ENCODE measurements at places on chromosomes 3 and 15. TPM values are rescaled to one million over a fixed set of nuclear protein-coding genes. Genes with fewer than 3 reads are reported as not detected.
A peak's percentile ranks its signal among the peaks of the same experiment; 100 is the strongest.

CPEB1 gene
- not detected for total RNA-seq

MAGEL2 gene
- total RNA-seq: not detected

NEO1 gene
- total RNA-seq: 5.6 TPM

RBSN gene
- 11.7 TPM for total RNA-seq

PROS1 gene
- 1.2 TPM for total RNA-seq

SRGAP3 gene
- total RNA-seq: 0.54 TPM

CXCR6 gene
- 27.9 TPM for total RNA-seq

SPINT1 gene
- 11.0 TPM for total RNA-seq

CGNL1 gene
- total RNA-seq: not detected

GATM gene
- 0.86 TPM for total RNA-seq

GLT8D1 gene
- 40.6 TPM for total RNA-seq

DNA sequence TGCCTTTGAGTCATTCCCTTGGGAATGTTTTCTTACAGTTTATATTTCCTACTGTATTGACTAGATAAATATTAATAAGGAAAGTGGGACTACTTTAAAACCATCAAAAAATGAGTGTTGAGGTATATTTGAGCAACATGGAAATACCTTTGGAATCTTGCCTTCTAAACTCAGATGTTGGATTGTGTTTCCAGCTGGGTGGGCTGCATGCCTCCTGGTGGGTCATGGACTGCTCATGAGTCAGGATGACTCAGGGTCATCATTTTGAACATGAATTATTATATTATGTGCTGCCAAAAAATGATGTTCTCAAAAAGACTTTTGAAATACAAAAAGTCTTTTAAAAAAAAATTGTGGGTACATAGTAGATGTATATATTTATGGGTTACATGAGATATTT, 41.1 kb upstream of the APH1B start:
- H3K27ac ChIP-seq: no peak overlapping the region
- H3K4me1 ChIP-seq: peaks cover 68% of the 10 kb centered on the region
- peaks cover 2% of the 10 kb centered on the region for H3K27me3 ChIP-seq
- no peak overlapping the region for H3K4me3 ChIP-seq
- peaks cover 29% of the 10 kb centered on the region for H3K36me3 ChIP-seq

- H3K36me3 ChIP-seq: no peaks in the 10 kb centered on the region
- H3K4me1 ChIP-seq: no peaks in the 10 kb centered on the region
- H3K27me3 ChIP-seq: no peaks in the 10 kb centered on the region
- H3K27ac ChIP-seq: no peak overlapping the region
- no peak for DNase-seq
Measured at GRCh38 chr3:414063-414462, 217.5 kb downstream of the CHL1 start.

DNA sequence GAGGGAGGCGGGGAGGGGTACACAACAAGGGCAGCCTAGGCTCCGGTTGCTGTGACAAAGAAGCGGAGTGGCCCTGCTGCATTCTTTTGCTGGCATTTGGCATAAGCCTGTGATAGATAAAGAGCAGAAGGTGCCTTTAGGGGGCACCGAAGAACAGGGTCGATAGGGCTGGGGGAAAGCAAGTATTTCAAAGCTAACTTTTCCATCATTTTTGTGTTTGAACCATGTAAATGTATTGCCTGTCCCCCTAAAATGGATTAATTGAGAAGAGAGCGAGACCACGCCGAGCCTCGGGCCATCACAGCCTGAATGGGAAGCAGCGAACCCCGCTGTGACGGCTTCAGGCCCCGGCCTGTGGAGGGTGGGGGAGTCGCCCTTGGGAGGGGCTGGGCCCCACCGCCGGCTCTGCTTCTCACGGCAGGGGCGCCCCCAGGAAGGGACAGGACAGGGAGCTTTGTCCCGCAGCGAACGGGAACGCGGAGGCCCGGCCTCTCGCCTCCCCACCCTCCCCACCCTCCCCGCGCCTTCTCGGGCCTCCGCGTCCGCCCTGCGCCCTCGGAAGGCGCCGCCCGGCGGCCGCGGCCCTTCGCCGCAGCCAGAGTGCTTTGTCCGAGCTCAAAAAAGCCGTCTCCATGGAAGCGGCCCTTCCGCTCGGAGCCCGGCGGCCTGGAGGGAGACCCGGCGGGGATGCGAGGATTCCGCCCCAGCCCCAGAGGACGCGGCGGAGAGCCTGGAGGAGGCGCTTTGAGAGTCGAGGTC, 32.4 kb upstream of the ALDH1L1 start:
- no peak for DNase-seq
- H3K4me1 ChIP-seq: no peaks in the 10 kb centered on the region
- peak overlapping the region; percentile 30 for H3K4me3 ChIP-seq
- no peaks in the 10 kb centered on the region for H3K36me3 ChIP-seq
- peaks cover 44% of the 10 kb centered on the region for H3K27me3 ChIP-seq

DNA sequence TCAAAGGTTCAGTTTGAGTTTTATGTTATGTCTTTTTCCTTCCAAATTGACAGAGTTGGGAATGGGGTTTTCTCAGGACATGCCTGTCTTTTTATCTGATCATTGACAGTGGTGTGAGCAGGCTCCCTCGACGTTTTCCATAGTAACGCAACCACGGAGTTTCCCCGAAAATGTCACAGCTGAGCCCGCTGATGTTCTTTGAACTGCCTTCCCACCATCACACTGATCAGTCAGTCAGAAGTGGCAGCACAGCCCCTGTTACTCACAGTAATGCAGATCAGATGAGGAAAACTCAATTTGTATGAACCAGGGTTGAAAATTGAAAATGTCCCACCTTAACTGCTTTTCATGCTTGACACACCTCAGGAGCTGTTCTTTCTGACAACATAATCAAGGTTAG, 210.4 kb downstream of the NECTIN3 start:
- H3K4me3 ChIP-seq: peak overlapping the region; percentile 27
- H3K27ac ChIP-seq: peak overlapping the region; percentile 11
- peak; percentile 20 for DNase-seq
- H3K36me3 ChIP-seq: peaks cover 2% of the 10 kb centered on the region

GRCh38 chr3:45273681-45274515, 47.8 kb upstream of the TMEM158 start:
- H3K4me3 ChIP-seq: no peak overlapping the region
- DNase-seq: no peak
- H3K27ac ChIP-seq: no peak overlapping the region
- H3K27me3 ChIP-seq: peaks cover 11% of the 10 kb centered on the region
- no peaks in the 10 kb centered on the region for H3K36me3 ChIP-seq
- H3K4me1 ChIP-seq: no peaks in the 10 kb centered on the region

DNA sequence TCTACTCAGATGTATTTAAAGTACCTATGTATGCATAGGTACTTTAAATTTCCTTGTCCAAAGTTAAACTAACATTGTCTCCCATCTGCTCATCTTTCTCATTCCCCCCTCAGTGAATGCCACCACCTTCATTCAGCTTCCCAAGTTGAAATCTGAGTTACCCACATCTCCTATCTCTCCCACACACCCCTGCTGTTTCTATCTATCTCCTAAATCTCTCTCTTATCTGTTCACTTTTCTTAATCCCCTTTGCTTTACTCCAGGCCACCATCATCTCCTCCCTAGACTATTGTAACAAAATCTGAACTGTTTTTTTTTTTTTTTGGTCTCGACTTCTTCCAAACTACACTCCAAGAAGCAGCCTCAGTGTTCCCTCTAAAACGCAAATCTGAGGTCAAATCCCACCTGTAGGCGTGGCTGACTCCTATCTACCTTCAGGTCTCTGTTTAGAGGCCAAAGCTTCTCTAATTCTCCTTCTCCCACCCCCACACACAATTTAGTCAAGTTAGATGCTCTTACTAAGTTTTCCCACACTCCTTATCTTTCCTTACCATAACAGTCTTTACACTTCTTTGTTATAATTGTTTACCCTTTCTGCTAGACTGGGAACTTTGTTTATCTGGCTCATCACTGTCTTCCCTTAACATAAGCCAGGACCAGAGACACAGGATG, 3.5 kb upstream of the NEO1 start:
- H3K27me3 ChIP-seq: peaks cover 31% of the 10 kb centered on the region
- H3K27ac ChIP-seq: no peak overlapping the region
- H3K4me1 ChIP-seq: peaks cover 8% of the 10 kb centered on the region
- no peak for DNase-seq
- H3K36me3 ChIP-seq: peaks cover 2% of the 10 kb centered on the region
- H3K4me3 ChIP-seq: no peak overlapping the region

- H3K27ac ChIP-seq: peak overlapping the region; percentile 86
- H3K36me3 ChIP-seq: peaks cover 26% of the 10 kb centered on the region
- H3K4me1 ChIP-seq: peaks cover 43% of the 10 kb centered on the region
- peak; percentile 39 for DNase-seq
- peaks cover 2% of the 10 kb centered on the region for H3K27me3 ChIP-seq
Measured at GRCh38 chr3:33096093-33096868, 665 bp downstream of the GLB1 start.

- no peak overlapping the region for H3K27ac ChIP-seq
- peaks cover 1% of the 10 kb centered on the region for H3K36me3 ChIP-seq
- no peaks in the 10 kb centered on the region for H3K4me1 ChIP-seq
- H3K27me3 ChIP-seq: peaks cover 63% of the 10 kb centered on the region
- H3K4me3 ChIP-seq: no peak overlapping the region
Measured at GRCh38 chr15:80405970-80406369, 1.8 kb downstream of the ARNT2 start.

DNA sequence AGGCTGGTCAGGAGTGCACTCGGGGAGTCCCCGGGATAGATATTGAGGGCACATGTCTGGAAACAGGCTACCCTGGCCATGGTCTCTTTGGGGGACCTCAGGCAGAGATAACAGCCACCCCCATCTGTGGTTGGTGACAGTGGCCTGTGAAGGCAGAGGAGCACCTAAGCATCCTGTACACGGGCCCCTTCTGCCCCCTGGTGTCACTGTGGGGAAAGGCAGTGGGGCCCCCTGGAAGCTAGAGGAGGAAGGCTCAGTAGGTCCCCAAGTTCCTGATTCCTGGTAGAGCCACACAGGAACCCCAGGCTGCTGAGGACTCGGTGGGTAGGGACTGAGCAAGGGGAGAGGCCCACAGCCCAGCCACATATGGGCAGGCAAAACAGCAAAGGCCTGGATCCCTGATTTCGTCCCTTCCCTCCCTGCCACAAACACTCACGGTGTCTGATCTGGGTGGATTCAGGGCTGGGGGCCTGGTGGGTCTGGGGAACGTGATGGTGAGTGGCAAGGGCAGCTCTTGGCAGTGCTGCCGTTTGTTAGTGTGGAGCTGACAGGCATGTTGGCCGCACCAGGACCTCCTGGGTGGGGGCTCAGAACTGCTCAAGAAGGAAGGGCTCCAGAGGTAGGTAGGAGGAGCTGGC, 14.1 kb upstream of the CXCR6 start:
- DNase-seq: peak; percentile 47
- H3K27me3 ChIP-seq: no peaks in the 10 kb centered on the region
- H3K36me3 ChIP-seq: peaks cover 77% of the 10 kb centered on the region
- no peak overlapping the region for H3K4me3 ChIP-seq
- H3K4me1 ChIP-seq: no peaks in the 10 kb centered on the region

GRCh38 chr3:108477511-108478147, 32.8 kb downstream of the MYH15 start:
- no peaks in the 10 kb centered on the region for H3K4me1 ChIP-seq
- H3K27ac ChIP-seq: no peak overlapping the region
- H3K27me3 ChIP-seq: peaks cover 13% of the 10 kb centered on the region
- peak; percentile 50 for DNase-seq

- DNase-seq: no peak
- no peaks in the 10 kb centered on the region for H3K4me1 ChIP-seq
Measured at GRCh38 chr3:57939775-57940174, 68.4 kb upstream of the FLNB start.

- no peaks in the 10 kb centered on the region for H3K27me3 ChIP-seq
- no peak for DNase-seq
- peaks cover 1% of the 10 kb centered on the region for H3K4me1 ChIP-seq
- H3K4me3 ChIP-seq: no peak overlapping the region
- no peaks in the 10 kb centered on the region for H3K36me3 ChIP-seq
Measured at GRCh38 chr15:29134641-29135308, 134.8 kb downstream of the NSMCE3 start.

- H3K4me1 ChIP-seq: peaks cover 18% of the 10 kb centered on the region
- no peak overlapping the region for H3K27ac ChIP-seq
- H3K36me3 ChIP-seq: no peaks in the 10 kb centered on the region
- H3K27me3 ChIP-seq: peaks cover 14% of the 10 kb centered on the region
- H3K4me3 ChIP-seq: no peak overlapping the region
Measured at GRCh38 chr15:22253676-22254408, 173.5 kb downstream of the OR4M2 start.

- H3K4me1 ChIP-seq: peaks cover 48% of the 10 kb centered on the region
- H3K27me3 ChIP-seq: no peaks in the 10 kb centered on the region
- peak; percentile 56 for DNase-seq
- no peak overlapping the region for H3K27ac ChIP-seq
- H3K36me3 ChIP-seq: peaks cover 38% of the 10 kb centered on the region
Measured at GRCh38 chr15:74901612-74902063, 5.0 kb downstream of the FAM219B start.

GRCh38 chr3:51941798-51942602, at the start of the genes PARP3 and RRP9:
PARP3 (plus strand) TSS chr3:51942363; CDS start chr3:51943356, 993 bp downstream.
RRP9 (minus strand) TSS chr3:51941904; CDS start chr3:51941867, 37 bp downstream.
- H3K4me1 ChIP-seq: peaks cover 42% of the 10 kb centered on the region
- peak within 1 kb of the TSS; percentile 89 for H3K4me3 ChIP-seq
- no peaks in the 10 kb centered on the region for H3K27me3 ChIP-seq
- DNase-seq: peak; percentile 100

DNA sequence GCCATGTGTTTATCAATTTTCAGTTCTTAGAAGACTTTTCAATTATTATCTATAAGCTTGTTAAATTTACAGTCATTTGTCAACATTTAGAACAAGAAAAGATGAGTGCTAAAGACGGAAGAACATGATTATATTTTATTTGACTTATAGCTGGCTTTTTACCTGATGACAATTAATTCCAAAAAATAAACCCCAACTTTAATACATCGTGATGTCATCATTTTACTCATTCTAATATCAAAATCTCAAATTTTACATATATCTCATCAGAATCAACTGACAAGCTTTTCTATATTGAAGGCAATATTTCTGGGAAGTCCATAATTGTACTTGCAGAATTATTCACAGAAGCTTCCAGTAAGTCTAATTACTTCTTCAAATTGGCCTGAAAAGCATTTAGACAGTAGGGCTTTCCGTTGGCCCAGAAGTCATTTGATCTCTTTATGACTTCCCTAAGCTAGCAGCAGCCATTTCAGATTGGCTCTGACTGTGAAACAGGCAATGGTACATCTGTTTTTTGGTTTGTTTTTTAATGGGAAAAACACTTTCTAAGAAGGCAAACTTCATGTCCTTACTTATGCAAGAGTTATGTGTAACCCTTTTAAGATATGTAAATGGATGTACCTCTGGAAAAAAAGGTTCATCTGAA, 234.7 kb upstream of the PLSCR5 start:
- H3K4me3 ChIP-seq: no peak overlapping the region
- H3K27me3 ChIP-seq: no peaks in the 10 kb centered on the region
- no peak for DNase-seq

- H3K27ac ChIP-seq: no peak overlapping the region
- no peak for DNase-seq
- no peaks in the 10 kb centered on the region for H3K36me3 ChIP-seq
Measured at GRCh38 chr3:62553811-62554210, 180.5 kb upstream of the FEZF2 start.

DNA sequence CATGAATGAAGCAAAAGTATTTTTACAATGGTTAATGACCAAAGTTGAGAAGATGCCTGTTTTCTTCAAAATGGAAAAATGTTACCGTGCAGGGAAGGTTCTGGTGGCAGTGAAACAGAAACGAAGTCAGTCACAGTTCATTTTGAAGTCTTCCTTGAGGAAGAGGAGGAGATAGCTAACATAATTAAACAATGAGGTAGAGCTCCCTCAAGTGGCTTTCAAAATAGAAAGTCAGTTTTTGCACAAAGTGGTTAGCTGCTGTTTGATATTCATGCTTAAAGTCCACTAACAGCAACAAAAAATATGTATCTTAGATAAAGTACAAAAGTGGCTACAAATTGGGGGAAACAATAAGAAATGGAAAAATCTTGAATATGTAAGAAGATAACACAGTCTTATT, 87.3 kb downstream of the TFG start:
- H3K27me3 ChIP-seq: peaks cover 4% of the 10 kb centered on the region
- H3K4me1 ChIP-seq: peaks cover 5% of the 10 kb centered on the region
- H3K27ac ChIP-seq: no peak overlapping the region
- H3K4me3 ChIP-seq: no peak overlapping the region

- H3K4me3 ChIP-seq: peak overlapping the region; percentile 71
- peaks cover 2% of the 10 kb centered on the region for H3K36me3 ChIP-seq
- peak; percentile 22 for DNase-seq
Measured at GRCh38 chr3:129015388-129016105, 14.4 kb downstream of the EFCC1 start.

Data from activated T-helper 1 cell treated with anti-CD3 and anti-CD28 coated beads, Interleukin-12 subunit alpha, Interleukin-12 subunit beta, Interleukin-2, Interleukin-4 antibody, amounts not matched to agents 30 ng/mL and 10 ng/mL and 1 ng/mL, durations not matched to agents 14 hours and 24 hours and 36 hours (primary cell).